Anterior cingulate cortex (tissue), 58 donors: ENCODE measurements at places on chromosomes 6 and 20.

DNA sequence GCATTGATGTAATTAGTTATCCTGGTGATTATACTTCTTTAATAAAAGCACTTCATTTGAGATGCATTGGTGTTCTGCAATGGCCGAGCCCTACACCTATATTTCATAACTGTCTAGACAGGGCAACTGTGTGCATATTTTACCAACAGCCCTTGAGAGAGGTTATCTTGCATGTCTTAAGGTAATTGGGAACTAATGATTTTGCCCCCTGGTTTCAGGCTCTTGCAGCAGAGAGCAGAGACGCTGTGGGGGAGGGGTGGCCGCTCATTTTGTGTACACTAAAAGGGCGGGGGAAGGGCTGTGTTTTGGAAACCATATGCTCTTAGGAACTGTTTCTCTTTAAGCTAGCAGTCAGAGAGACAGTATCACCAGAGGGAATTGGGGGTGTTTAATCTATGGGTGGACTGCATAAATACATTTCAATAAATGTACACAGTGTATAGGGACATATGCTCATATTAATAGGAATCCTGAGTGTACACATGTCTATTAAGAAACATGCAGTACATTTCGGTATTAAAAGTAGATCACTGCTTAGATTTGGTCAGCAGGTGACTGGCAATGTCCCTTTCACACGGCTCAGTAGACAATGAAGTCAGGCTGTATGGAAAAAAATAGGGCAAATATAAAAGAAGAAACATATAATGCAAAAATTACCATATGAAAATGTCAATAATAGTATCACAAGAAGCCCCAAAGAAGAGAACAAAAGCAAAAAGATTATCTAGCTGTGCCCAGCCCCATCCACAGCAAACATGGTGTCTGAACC is 402.9 kb upstream of the CITED2 start:
- DNase-seq = no peak

DNA sequence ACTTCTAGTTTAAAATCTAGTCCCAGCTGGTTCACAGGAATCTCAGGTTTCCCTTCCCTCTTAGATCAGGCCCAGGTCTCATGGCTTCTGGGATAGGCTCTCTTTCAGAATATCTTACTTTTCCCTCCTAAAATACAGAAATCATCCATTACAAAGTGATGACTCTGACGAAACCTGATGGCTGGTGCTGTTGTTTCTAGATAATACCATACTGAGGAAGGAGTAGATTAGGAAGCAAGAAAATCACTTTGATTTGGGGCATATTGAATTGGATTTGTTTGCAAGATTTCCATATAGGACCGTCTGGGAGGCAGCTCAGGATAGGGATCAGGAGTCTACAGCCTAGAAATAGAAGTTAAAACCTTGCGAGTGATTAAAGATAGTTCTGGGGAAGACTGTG is 3.6 kb downstream of the ZKSCAN3 start:
- DNase-seq = no peak

- DNase-seq = no peak
Observed at GRCh38 chr6:97262676-97263075, 20.3 kb downstream of the MMS22L start.

- no peak for DNase-seq
Observed at GRCh38 chr6:146056506-146056905, 27.6 kb downstream of the GRM1 start.

GRCh38 chr6:38604700-38605099 is 35.0 kb downstream of the BTBD9 start:
- no peak for DNase-seq

DNA sequence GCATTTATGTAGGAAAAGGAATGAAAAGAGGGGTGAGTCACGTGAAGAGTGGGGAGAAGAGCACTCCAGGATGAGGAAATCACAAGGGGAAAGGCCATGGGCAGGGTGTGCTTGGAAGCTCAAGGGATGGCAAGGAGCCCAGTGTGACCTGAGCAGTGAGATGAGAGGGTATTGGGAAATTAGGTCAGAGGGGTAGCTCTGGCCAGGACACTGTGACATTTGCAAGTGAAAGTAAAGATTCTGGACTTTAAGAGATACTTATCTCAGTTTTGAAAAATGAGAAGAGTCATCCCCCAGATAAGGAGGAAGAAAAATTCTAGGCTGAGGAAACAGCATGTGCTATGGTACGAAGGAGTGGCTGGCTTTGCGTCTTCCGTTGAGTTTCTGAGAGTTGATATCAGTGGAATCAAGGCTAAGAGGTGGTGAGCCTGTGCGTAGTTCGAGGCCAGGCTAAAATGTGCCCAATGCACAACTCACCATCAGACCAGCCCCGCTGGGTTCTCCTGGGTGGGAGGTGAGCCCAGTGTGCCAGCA is 79.9 kb downstream of the GCLC start:
- no peak for DNase-seq

GRCh38 chr6:47678739-47679138 is 19.6 kb upstream of the ADGRF4 start:
- no peak for DNase-seq

GRCh38 chr6:37259191-37259590 is 1.2 kb upstream of the TMEM217 start:
- DNase-seq = no peak
